ENCODE measurements at places on chromosomes 11 and 22. TPM values are rescaled to one million over a fixed set of nuclear protein-coding genes. Genes with fewer than 3 reads are reported as not detected.

APLNR gene
- total RNA-seq: 112 TPM

- DNase-seq: peak; percentile 29
Measured at GRCh38 chr22:29470159-29470855, 9.7 kb upstream of the NEFH start.

- no peak for DNase-seq
Measured at GRCh38 chr11:114348200-114349191, 51.8 kb downstream of the C11orf71 start.

GRCh38 chr11:84673753-84674152 lies 953.4 kb downstream of the DLG2 start:
- no peak for DNase-seq

DNA sequence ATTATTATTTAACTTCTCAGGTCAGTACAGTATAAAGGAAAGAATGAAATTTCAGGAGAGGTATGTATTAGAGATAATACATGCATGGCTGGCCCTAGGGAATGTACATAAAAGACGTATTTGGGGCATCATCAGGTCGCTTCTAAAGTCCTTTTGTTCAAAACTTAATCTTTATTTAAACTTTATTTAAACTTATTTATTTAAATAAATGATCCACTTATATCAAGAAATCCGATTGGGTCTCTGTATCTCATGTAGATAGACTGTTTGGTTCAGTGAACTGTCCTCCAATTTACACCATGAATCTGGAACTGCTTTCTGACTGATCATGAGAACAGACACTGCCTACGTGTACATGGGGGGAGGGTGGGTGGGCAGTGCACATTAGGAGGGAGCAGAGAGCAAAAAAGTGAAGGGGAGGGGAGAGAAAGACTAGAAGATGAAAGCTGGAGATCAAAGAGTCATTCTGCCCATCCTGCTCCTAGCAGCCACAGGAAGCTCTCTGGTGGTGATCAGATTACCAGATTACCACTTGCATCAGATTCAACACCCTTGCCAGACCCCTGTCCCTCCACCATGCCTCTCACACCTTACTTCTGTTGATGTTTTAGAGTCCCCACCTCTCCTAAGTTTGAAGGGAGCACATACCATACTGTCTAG lies 92.1 kb upstream of the MTMR2 start:
- no peak for DNase-seq

DNA sequence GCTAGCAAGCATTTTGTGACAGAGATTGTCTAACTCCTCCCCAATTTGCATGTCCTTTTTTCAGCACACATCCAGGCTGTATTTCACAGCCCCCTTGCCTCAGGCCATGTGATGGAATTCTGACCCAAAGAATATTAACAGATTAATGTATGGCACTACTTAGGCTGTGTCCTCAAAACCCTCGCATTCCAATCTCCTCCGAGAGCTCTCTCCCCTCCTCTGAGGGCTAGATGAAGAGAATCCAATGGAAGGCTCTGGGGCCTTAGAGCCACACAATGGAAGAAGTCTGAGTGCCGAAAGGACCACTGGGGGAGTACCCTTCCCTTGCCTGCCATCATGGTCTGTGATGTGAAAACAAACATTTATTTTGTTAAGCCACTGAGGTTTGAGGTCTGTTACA lies 13.7 kb upstream of the NNMT start:
- no peak for DNase-seq
